Gastrocnemius medialis (tissue), 4 donors: ENCODE measurements at places on chromosomes 16 and 17. TPM values are rescaled to one million over a fixed set of nuclear protein-coding genes. Genes with fewer than 3 reads are reported as not detected.

DNA sequence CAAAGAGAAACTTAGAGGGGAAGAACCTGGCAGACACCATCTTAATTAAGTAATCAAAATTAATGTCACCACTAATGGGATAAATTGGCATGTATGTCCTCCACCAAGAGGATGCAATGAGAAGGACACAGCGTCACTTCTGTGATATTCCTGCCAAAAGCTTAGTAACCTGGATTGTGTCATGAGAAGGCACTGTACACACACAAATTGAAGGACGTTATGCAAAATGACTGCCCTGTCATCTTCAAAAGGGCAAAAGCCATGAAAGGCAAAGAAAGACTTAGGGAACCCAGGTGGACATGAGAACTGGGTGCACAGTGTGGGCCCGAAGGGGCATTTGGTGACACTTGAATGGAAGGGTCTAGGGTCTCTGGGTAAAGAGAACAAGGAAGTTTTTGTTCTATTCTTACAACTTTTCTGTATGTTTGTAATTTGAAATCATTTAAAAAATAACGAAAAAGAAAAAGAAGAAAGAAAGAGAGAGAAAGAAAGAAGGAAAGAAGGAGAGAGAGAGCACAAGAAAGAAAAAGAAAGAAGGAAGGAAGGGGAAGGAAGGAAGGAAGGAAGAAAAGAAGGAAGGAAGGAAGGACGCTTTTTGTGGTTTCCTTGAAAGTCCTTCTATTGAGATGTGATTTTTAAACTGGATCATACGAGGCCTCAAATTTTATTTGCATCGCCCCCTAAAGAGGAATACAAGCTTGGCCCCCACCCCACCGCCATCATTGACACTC is 4.0 kb upstream of the APOH start:
- no peak overlapping the region for H3K27ac ChIP-seq
- DNase-seq: no peak
- no peak overlapping the region for H3K4me3 ChIP-seq
- no peaks in the 10 kb centered on the region for H3K36me3 ChIP-seq
- no peaks in the 10 kb centered on the region for H3K4me1 ChIP-seq

DNA sequence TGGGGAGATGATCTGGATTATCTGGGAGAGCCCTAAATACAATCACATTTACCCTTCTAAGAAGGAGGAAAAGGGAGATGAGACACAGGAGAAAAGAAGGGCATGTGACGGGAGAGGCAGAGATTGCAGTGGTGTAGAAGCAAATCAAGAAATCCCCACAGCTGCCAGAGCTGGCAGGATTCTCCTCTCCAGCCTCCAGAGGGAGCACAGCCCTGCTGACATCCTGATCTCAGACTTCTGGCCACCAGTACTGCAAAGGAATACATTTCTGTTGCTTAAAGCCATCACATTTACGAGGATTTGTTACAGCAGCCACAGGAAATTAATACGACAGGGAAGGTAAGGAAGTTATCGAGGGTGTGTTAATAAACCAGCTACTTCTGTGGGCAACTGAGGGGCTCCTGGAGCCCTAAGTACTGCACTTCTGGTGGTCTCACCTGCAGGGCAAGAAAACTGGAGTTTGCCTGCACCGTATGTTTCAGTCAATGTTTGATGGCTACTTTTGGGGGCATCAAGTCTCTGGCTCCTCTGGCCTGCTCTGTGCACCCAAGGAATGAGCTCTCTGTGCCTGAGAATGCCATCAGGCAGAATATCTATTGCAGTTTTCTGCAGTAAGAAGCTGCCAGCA is 22.9 kb upstream of the CDH13 start:
- no peak overlapping the region for H3K27ac ChIP-seq
- H3K27me3 ChIP-seq: no peaks in the 10 kb centered on the region
- H3K4me1 ChIP-seq: no peaks in the 10 kb centered on the region
- no peaks in the 10 kb centered on the region for H3K36me3 ChIP-seq

- no peaks in the 10 kb centered on the region for H3K36me3 ChIP-seq
- H3K27ac ChIP-seq: peak overlapping the region; percentile 98
- H3K4me1 ChIP-seq: peaks cover 21% of the 10 kb centered on the region
- DNase-seq: peak; percentile 91
These were observed 13.6 kb upstream of the EEF2K start for GRCh38 chr16:22192261-22193062.

- DNase-seq: no peak
- H3K4me1 ChIP-seq: peaks cover 85% of the 10 kb centered on the region
- H3K4me3 ChIP-seq: no peak overlapping the region
- H3K27me3 ChIP-seq: no peaks in the 10 kb centered on the region
- H3K36me3 ChIP-seq: peaks cover 4% of the 10 kb centered on the region
These were observed 8.5 kb downstream of the ITGA3 start for GRCh38 chr17:50064253-50065001.

GRCh38 chr17:57985675-57985974 is 2.4 kb downstream of the VEZF1 start:
- no peaks in the 10 kb centered on the region for H3K36me3 ChIP-seq
- DNase-seq: no peak
- H3K27ac ChIP-seq: peak overlapping the region; percentile 95
- H3K27me3 ChIP-seq: no peaks in the 10 kb centered on the region

- peaks cover 36% of the 10 kb centered on the region for H3K4me1 ChIP-seq
- no peak overlapping the region for H3K27ac ChIP-seq
- H3K27me3 ChIP-seq: no peaks in the 10 kb centered on the region
- no peaks in the 10 kb centered on the region for H3K36me3 ChIP-seq
These were observed 44.0 kb downstream of the SREBF1 start for GRCh38 chr17:17792551-17793377.

GRCh38 chr16:1326391-1326790 is 7.1 kb upstream of the BAIAP3 start:
- H3K36me3 ChIP-seq: no peaks in the 10 kb centered on the region
- peaks cover 8% of the 10 kb centered on the region for H3K27me3 ChIP-seq
- no peak for DNase-seq
- H3K4me3 ChIP-seq: no peak overlapping the region

GRCh38 chr17:5545051-5545987 is 39.0 kb downstream of the NLRP1 start:
- no peak for DNase-seq
- H3K27ac ChIP-seq: no peak overlapping the region
- no peaks in the 10 kb centered on the region for H3K27me3 ChIP-seq
- no peak overlapping the region for H3K4me3 ChIP-seq
- no peaks in the 10 kb centered on the region for H3K4me1 ChIP-seq

DNA sequence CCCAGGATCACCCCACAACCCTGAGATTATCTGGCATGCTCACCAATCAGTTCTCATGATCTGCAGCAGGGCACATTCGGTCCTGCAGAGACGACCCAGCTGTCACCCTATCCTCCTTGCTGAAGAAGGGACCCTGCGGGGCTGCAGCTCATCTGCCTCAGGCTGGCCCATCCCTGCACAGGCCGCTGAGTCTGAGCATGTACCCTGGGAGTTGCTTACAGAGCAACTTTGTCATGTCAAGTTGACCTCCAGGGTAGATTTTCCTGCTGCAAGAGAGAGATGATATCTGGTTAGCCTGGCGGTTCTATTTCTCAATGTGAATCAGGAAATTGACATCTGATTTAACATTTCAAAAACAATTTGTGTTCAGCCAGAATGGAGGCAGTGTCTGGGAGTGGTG is 36.0 kb upstream of the ADCY9 start:
- H3K27ac ChIP-seq: no peak overlapping the region
- DNase-seq: no peak
- no peaks in the 10 kb centered on the region for H3K27me3 ChIP-seq
- no peaks in the 10 kb centered on the region for H3K4me1 ChIP-seq
- no peak overlapping the region for H3K4me3 ChIP-seq
- no peaks in the 10 kb centered on the region for H3K36me3 ChIP-seq

GRCh38 chr17:69651921-69652320 is 237.4 kb downstream of the MAP2K6 start:
- H3K4me3 ChIP-seq: no peak overlapping the region
- no peak for DNase-seq
- H3K27me3 ChIP-seq: no peaks in the 10 kb centered on the region
- no peaks in the 10 kb centered on the region for H3K36me3 ChIP-seq

DNA sequence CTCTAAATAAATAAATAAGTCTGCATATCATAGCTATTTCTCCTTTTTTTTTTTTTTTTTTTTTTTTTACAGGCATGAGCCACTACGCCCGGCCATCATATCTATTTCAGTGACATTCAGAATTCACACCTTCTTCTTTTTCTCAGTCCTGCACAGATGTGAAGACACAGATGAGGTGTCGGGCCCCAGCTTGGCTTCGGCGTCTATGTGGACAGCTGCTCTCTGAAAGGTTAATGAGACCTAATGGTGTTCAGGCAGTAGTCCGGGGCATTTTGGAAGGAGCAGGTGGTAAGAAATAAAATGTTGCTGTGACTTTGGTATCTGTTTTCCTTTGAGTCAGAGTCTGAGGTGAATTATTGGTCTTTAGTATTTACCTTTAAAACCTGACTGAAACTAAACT is 23.6 kb downstream of the TANGO6 start:
- H3K4me3 ChIP-seq: no peak overlapping the region
- no peak overlapping the region for H3K27ac ChIP-seq
- no peaks in the 10 kb centered on the region for H3K4me1 ChIP-seq

Gene LPO
- not detected for total RNA-seq

Gene HSD3B7
- total RNA-seq: 5.0 TPM

Gene PRDM7
- not detected for total RNA-seq

Gene TBX2
- 10.4 TPM for total RNA-seq

Gene FBXL16
- not detected for total RNA-seq

Gene KRTAP4-4
- not detected for total RNA-seq

Gene GPT2
- total RNA-seq: 93.3 TPM

Gene DNAAF1
- not detected for total RNA-seq

Gene MT3
- not detected for total RNA-seq

Gene RFWD3
- 3.5 TPM for total RNA-seq
